Stimulated activated CD4-positive, alpha-beta T cell treated with anti-CD3 and anti-CD28 coated beads, Interleukin-15, amount 100 ng/mL, for 1 hour (primary cell): ENCODE measurements at places on chromosomes 4 and X.

DNA sequence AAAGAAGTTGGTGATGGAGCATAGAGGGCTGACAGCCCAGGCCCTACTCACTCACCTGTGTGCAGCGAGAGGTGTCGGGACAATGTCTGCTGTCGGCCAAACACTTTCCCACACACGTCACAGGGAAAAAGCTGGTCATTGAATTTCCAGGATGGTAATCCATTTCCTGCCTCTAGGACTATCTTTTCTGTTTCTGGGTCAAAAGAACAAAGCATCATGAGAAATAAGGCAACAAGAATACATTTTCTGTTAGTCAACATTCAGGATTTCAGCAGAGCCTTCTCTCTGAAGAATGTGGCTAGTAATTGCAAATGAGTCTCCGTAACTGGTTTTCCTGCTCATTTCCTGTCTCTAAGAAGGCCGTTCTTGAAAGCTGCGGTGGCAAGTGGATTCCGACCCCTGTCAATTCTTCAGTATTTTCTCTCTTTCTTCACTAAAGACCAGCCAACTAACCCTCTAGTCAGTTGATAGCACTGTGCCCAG lies 99.4 kb downstream of the C4orf51 start:
- no peak for DNase-seq

GRCh38 chr4:76738086-76738931 lies 159.6 kb downstream of the SOWAHB start:
- DNase-seq: no peak

GRCh38 chr4:182847576-182848450 lies 69.4 kb downstream of the DCTD start:
- no peak for DNase-seq

- DNase-seq: no peak
These were observed 170.7 kb downstream of the SLIT2 start for GRCh38 chr4:20422398-20422797.

DNA sequence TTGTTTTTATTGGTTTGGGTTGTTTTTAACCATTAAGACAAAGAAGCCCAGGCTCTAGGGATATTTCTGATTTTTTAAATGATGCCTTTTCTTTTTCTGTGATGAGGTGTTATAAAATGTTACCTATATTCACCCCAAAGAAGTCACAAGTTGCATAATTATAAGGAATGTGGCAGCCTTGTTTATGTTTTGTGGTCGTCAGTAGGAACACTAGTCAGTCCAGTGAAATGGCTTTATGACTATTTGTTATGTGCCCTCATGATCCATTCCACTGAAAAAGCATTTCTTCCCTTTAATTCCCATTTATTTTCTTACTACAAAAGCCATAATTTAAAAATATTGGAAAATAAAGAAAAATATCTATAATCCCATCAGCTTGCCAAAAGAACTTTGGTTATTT lies 34.4 kb downstream of the CC2D2A start:
- DNase-seq: no peak

GRCh38 chr4:137090951-137091350 lies 441.3 kb downstream of the PCDH18 start:
- DNase-seq: no peak

GRCh38 chr4:26022346-26023202 lies 108.6 kb downstream of the SMIM20 start:
- no peak for DNase-seq

- no peak for DNase-seq
These were observed 356.2 kb downstream of the HS3ST1 start for GRCh38 chr4:11072463-11072862.

DNA sequence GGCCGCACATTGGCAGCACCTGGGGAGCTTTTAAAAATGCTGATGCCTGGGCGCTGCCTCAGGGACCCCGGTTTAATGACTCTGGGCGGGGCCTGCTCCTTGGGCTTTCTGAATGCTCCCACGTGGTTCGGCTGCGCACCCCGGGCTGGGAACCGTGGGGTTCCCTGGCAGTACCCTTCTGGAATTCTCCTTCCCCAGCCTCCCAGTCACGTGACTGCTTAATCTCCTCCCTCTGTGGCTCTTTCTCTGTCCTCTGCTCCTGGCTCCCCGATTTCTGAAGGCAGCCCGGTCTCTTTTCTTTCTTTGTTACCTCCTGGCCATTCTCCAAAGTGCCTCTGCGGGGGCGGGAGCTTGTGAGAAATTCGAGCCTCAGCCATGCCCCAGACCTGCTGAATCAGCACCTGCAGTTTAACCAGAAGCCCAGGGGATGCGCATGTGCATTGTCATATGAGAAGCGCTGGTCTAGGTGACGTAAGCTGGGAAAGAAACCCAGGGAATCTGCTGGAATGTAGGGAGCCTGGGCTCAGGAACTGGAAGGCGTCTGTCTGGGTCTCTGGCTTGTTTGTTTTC lies 16.6 kb downstream of the CLCN4 start:
- no peak for DNase-seq

- no peak for DNase-seq
These were observed 179.0 kb downstream of the SCFD2 start for GRCh38 chr4:53186714-53187358.

DNA sequence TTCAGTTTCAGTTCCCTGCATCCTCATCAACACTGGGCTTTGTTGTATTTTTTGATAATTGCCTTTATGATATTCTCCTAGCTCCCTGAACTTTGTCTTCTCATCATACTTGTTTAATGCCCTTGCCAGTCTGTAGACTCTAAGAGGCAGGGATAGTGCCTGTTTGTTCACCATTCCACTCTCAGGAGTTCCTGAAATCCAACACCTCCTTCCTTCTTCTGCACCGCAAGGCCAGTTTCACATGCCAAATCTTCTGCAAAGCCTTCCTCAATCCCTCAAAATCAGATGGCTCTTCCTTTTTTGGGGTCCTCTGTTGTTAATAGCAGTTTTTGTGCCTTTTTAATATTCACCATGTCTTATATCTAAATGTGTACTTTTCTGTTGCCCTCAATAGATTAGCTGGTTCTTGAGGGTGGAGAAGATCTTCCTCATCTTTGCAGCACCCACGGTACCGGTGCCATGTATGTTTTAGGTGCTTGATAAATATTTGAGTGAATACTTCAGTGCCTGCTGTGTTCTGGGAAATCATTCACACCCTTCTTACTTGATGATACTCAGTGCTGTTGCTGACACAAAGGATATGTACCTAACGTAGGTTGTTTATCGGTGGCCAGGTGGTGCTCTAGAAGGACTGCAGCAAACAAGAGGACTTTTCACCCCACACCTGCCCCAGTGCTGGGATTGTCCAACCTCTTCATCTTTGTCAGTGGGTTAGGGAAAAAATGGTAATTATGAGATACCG lies 85.3 kb upstream of the LIMCH1 start:
- DNase-seq: no peak

- no peak for DNase-seq
These were observed 132.6 kb downstream of the IL15 start for GRCh38 chr4:141768954-141769353.

- DNase-seq: no peak
These were observed 2.0 kb downstream of the NCAPG start for GRCh38 chr4:17812801-17813200.

- DNase-seq: no peak
These were observed 157.1 kb downstream of the VEGFC start for GRCh38 chr4:176635372-176636261.

- DNase-seq: no peak
These were observed 384.0 kb downstream of the TMA16 start for GRCh38 chr4:163878336-163879121.

- DNase-seq: no peak
These were observed 43.3 kb upstream of the SOD3 start for GRCh38 chr4:24751926-24752539.

GRCh38 chrX:140709421-140709846 lies at the start of gene LINC00632:
Gene LINC00632 (plus strand): TSS chrX:140709759.
- no peak for DNase-seq

- no peak for DNase-seq
These were observed 32.0 kb upstream of the COL25A1 start for GRCh38 chr4:109334129-109335105.

DNA sequence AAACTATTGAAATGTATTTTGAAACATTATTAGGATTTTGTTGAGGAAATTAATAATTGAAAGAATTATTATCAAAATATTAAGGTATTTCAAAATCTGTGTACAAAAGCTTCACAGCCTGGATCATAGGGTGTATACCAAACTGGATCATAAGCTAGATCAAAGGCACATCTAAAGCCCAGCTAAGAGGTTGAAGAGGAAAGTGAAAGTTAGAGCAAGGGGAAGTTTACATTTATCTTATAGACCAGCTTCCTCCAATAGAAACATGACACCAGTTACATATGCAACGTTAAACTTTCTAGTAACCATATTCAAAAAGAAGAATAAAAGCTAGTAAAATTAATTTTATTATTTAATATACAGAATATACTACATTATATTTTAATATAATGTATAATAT lies 227.2 kb upstream of the BMP3 start:
- no peak for DNase-seq

DNA sequence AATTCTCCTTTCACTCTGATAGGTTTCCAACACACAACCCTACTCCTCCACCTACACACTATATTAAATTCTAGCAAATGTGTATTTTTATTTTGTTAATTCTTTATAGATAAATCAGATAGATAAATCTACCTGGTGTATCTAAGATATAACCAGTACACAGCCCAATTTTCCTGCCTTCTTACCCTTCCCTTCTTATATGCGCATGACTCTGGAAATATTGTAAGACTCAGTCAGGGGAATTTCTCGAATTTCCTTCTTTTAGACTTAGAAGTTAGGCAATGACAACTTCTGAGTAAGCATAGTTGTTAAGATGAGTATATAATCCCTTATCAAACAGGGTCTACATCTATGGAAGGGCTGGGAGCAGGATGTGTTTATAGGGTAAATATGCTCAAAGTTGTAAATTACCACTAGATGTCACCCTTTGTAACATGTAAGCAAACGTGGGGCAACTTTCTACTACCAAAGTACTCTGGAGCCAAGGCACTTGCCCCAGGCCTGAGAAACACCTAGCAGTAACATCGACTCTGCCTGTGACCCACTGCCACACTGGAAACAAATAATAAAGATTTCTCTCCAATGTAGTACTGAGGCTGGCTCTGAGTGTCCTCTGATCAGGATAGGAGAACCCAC lies 444.7 kb downstream of the IQCM start:
- no peak for DNase-seq

DNA sequence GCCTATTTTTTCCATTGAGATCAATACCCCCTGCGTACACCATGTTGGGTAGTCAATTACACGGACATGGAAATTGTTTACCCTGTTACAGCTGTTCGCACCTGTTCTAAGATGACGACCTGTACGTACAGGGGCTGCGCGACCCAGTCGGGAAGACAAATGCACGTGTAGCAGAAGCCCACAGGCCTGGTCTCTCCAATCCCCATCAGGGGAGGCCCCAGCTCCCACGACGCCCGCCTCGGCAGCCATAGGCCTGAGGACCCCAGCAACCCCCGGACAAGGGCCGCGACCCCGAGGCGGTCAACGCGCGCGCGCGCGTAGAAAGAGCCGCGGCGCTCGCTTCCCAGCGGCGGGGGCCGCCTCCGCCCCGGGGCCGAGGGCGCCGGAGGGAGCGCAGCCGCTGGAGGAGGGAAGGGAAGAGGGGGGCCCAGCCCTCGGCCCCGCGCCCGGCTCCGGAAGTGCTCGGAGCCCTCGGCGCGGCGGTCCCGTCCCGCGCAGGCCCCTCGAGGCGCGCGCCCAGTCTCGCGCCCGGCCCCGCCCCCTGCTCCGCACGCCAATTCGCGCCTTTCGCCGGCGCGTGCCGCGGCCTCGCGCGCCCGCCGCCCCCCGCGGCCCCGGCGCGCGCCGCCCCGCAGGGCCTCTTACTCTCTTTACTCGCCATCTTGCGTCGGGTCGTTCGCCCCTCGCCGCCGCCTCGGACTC lies 618 bp downstream of the RBBP7 start:
- no peak for DNase-seq

DNA sequence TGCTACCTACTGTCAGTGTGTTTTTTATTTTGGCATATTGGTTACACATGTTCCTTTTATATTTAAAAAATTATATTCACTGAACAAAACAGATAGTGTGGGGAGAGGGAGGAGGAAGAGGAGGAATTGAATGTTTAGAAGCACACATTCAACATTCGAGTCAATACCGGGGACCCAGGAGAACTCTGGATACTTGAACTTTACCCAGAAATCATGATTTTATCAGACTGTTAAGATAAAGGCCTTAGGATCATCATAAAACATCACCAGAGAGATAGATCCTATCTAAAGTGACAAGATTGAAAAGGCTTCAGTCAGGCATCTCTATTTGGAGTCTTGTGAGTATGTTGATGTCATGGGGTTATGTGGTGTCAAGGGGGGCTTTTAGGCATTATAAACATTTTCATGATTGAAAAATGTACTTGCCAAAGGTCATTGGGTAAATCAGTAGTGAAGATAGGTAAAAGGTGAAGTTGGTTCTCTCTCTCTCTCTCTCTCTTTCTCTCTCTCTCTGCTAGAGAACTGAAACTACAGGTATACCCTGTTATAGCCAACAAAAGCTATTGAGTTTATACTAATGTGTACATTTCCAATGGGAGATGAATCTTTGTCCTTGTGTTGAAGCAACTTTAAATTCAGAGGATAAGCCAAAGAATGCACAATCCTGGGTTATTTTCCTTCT lies 16.9 kb upstream of the RGN start:
- no peak for DNase-seq

DNA sequence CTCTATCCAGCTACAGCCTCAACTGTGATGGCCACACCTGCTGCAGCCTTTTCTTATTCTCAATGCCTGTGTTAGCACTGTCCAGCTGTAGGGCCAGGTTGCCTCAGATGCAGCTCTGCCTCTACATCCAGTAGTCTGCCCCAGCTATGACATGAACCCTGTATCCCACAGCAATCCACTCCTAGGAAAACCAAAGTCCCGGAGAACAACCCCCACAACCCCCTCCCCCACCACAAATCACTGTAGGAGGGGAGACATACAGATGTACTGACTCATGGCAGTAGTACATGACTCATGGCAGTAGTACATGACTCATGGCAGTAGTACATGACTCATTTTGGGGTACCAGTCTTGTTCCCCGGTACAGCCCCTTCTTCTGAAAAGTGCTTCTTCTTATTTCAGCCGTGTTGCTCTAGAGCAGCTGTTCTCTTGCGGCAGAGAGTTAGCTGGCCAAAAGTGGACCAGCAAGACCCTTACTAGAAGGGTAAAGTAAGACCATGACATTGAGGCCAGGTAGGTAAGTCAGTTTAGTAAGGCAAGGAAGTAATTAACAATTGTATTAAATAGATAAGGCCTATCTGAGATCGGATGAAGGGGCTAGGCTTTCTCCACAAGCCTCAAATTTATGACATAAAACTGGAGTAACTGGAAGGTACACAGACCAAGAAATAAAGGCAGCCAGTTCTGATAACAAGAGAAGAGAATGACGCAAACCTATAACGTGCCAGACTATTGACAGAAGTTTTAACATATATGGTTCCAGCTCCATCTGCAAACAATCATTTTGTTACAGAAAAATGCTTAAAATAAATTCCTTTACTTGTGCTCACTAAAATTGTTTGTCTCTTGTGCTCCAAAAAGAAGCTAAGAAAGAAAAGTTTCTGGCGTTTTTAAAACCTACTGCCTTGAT lies 221.4 kb downstream of the TACR3 start:
- no peak for DNase-seq

DNA sequence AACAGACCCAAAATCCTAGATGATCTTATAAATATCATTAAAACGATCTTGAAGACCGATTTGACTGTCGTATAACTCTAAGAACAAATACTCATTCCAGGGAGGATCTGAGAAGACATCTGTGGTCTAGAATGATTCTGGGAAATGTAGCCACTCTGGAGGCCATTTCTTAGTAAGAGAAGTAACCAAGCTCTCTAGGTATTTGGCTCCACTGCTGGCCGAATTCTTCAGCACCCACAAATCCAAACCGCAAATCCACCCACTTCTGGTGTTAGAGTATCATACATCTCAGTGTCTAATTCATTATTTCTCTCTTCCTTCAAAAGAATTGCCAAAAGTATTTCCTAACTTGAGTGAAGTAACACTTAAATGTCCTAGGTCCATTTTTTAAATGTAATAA lies 23.9 kb downstream of the KLHL5 start:
- DNase-seq: no peak
